Fibroblast of mammary gland (primary cell): ENCODE measurements at places on chromosomes 4 and X.
A peak's percentile ranks its signal among the peaks of the same experiment; 100 is the strongest.

DNA sequence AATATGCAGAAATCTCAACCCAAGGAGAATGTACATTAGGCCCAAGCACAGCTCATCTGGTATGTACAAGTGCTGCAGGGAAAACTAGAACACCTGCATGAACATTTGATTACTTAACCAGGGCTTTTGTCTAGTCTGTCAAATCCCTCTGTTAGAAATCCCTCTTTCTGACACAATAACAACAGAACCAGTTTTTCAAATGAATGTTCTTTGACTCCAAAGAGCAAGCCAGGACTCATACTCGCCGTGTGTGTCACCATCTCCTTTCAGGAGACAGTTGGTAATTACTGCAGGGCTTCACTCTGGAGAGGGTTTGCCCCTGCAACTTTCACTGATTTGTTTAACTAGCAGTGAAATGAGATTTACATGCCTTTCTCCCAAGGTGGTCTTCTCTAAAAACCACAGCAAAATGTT, 143.0 kb upstream of the FAM241A start:
- DNase-seq, result no peak

DNA sequence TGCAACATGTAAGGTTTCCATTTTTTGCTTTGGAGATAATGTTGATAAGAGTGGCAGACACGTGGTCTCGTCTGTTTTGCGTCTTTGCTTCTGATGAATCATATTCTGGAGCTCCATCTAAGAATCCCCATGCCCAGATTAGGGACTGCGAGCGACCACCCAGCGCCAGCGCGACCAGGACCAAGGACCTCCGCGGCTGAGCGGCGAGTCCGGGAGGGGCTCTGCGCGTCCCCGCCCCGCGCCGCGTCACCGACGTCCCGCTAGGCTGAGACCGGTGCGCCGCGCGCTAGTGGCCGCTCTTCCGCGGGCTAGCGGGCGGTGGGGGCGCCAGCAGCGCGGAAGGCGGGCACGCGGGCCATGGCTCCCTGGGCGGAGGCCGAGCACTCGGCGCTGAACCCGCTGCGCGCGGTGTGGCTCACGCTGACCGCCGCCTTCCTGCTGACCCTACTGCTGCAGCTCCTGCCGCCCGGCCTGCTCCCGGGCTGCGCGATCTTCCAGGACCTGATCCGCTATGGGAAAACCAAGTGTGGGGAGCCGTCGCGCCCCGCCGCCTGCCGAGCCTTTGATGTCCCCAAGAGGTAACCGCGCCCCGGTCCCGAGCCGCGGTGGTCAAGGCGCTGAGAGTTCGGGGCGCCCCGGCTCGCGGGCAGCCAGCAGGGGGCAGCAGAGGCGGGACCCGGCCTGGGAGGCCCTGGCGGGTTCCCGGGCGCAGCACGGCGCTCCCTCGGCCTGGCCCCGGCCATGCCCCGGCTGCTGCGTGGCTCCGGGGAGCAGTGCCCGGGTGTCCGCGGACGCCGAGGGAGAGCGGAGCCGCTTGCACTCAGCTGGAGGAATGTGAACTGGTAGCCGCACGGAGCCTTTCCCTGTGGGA, at the start of gene SRD5A3:
TSS of gene SRD5A3 (plus strand) at position 263 of the 871 bp plus-strand sequence. CDS start at position 358, 95 bp downstream.
- DNase-seq, result peak; percentile 68

DNA sequence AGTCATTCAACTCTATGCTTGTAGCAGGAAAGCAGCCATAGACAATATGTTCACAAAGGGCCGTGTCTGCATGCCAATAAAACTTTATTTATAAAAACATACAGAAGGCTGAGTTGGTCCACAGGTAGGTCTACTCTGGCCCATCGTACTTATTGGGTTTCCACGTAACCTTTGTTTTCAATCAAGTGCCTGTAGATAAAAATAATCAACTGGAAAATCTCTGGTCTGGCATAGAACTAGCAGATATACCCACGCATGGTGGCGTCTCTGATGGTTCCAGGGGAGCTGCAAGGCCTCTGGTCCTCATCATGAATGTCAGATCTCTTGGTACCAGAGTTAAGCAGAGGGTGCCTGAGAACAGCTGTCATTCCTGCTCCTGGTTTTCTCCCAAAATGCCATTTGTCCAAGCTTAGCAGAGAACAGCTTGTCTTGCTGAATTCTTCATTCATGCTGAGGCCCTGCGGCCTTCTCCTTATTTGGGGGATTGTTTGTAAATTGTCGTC, 31.4 kb upstream of the JAKMIP1 start:
- no peak for DNase-seq

GRCh38 chr4:92636038-92636806, 332.5 kb downstream of the GRID2 start:
- DNase-seq, result no peak

GRCh38 chr4:147250062-147250461, 230.8 kb upstream of the EDNRA start:
- DNase-seq, result no peak

GRCh38 chr4:38163216-38164006, 203.2 kb downstream of the PTTG2 start:
- DNase-seq, result peak; percentile 73

GRCh38 chrX:110123331-110123782, 120.4 kb downstream of the TMEM164 start:
- DNase-seq, result peak; percentile 65

- peak; percentile 52 for DNase-seq
These were observed 155.4 kb upstream of the FTHL17 start for GRCh38 chrX:31227250-31227649.

GRCh38 chr4:97558204-97558778, 585.0 kb downstream of the STPG2 start:
- no peak for DNase-seq
